Uterus (tissue), 4 donors: ENCODE measurements at places on chromosomes 6 and 20. TPM values are rescaled to one million over a fixed set of nuclear protein-coding genes. Genes with fewer than 3 reads are reported as not detected.

Gene TAF4
- total RNA-seq, result 37.6 TPM

Gene AVP
- total RNA-seq, result not detected

Gene NRSN1
- not detected for total RNA-seq

Gene MYT1
- not detected for total RNA-seq

Gene LST1
- 2.6 TPM for total RNA-seq

Gene DEFB124
- total RNA-seq, result not detected

Gene CST1
- not detected for total RNA-seq

Gene SYCP2
- total RNA-seq, result 22.5 TPM

Gene SOX18
- 21.5 TPM for total RNA-seq

Gene GTSF1L
- total RNA-seq, result not detected

Gene STMND1
- not detected for total RNA-seq

Gene HLA-DOA
- total RNA-seq, result 14.1 TPM

Gene CST5
- total RNA-seq, result not detected

Gene FAM229B
- 47.6 TPM for total RNA-seq

Gene TREML1
- 8.2 TPM for total RNA-seq

Gene SLC22A16
- total RNA-seq, result 2.9 TPM

Gene RHAG
- not detected for total RNA-seq

Gene GSTA4
- 22.4 TPM for total RNA-seq

Gene MCCD1
- not detected for total RNA-seq

Gene SUMO4
- total RNA-seq, result 5.9 TPM

Gene LAMA2
- 154 TPM for total RNA-seq

Gene TRIM40
- not detected for total RNA-seq

Gene VSTM2L
- total RNA-seq, result 5.7 TPM

Gene GCLC
- 38.9 TPM for total RNA-seq

Gene MATN4
- not detected for total RNA-seq

Gene RBL1
- 10.3 TPM for total RNA-seq

Gene TLDC2
- 1.0 TPM for total RNA-seq

Gene SIRPB1
- 3.2 TPM for total RNA-seq

Gene CLVS2
- 11.6 TPM for total RNA-seq

Gene MEP1A
- not detected for total RNA-seq

Gene TINAG
- total RNA-seq, result not detected
